Testis (tissue), 5 donors: ENCODE measurements at places on chromosomes 4 and X. TPM values are rescaled to one million over a fixed set of nuclear protein-coding genes. Genes with fewer than 3 reads are reported as not detected.

The RASGEF1B gene
- polyA plus RNA-seq, result 5.3 TPM

DNA sequence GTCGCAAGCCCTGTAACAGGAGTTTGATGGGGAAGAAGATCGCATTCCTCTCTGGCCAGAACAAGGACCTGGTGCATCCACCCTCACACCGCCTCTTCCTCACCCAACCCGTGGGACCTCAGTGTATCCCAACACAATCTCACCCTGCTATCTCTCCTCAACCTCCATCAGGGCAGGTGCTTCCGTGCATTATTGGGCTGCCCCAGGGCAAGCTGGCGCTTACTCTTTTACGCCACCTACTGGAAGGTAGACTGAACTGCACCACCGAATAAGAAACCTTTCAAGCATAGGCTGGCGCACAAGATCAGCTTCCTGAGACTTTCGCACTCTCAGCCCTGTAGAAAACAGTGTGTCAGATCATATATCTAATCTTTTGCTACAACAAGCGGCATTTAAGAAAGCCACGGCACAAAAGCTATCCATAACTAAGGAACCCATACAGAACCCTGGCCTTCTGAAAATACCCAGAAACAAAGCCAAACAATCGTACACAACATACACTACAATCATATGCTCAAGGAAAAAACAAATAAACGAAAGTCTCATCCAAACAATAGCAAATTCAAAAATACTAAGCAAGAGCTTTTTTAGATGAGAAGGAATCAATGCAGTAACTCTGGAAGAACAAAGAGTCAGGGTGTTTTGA, 209.3 kb downstream of the UGT8 start:
- DNase-seq, result peak; percentile 58

GRCh38 chr4:168664242-168664891, 167.5 kb downstream of the PALLD start:
- DNase-seq, result no peak

GRCh38 chr4:25320773-25321172, 8.2 kb downstream of the ZCCHC4 start:
- no peak for DNase-seq

DNA sequence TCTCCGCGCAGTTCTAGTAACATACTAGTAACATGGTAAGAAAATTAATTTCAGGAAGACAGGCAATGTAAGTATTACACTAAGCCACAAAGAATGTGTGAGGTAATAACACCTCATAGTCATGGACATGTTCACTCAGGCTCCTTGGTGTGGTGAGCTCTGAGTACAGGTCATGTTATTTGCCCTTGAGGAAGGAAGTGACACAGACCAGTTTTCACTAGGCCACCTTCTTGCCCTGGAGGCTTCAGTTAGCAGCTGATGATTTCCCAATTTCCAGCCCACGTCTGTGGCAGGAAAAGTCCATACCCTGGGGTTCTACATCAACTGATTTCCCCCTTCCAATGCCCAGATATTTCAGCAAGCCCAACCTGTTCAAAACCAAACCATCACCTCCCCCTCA, 6.7 kb downstream of the APOO start:
- DNase-seq, result no peak

DNA sequence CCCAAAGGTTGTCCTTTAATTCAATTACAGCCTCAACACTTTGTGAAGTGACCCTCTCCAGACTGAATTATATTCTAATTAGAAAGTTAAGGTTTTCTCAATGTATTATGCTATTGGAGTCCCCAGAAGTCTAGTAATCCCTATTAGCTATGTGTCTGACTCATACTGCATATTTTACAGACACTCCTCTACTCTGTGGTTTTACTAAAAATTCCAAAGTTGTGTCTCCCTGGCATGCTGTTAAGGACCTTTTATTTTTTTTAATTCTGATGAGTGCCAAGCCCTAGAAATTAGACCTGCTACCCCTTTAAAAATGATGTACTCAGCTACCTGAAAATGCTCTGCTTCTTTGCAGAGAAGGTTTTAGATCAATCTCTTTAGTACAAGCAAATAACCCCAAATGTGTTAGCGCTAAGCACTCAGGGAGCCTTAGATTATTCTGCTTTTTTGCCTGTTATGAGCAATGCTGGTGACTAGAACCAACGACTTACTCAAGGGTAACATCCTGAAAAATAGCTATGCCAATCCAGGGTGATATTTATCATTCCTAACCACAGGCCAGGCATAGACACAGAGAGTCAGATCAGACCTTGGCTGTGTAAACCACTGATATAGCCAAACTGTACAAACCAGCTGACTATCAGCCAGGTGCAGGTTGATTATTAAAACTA, 26.1 kb upstream of the CXCL13 start:
- DNase-seq, result no peak
